Tibial nerve (tissue), 4 donors: ENCODE measurements at places on chromosomes 12 and 14. TPM values are rescaled to one million over a fixed set of nuclear protein-coding genes. Genes with fewer than 3 reads are reported as not detected.
A peak's percentile ranks its signal among the peaks of the same experiment; 100 is the strongest.

Gene LTA4H
- 46.9 TPM for total RNA-seq

Gene RERGL
- 6.3 TPM for total RNA-seq

Gene DPPA3
- not detected for total RNA-seq

Gene TAS2R50
- 0.84 TPM for total RNA-seq

Gene HOXC11
- 0.63 TPM for total RNA-seq

Gene NINJ2
- total RNA-seq, result 17.7 TPM

Gene EIF2S3B
- not detected for total RNA-seq

DNA sequence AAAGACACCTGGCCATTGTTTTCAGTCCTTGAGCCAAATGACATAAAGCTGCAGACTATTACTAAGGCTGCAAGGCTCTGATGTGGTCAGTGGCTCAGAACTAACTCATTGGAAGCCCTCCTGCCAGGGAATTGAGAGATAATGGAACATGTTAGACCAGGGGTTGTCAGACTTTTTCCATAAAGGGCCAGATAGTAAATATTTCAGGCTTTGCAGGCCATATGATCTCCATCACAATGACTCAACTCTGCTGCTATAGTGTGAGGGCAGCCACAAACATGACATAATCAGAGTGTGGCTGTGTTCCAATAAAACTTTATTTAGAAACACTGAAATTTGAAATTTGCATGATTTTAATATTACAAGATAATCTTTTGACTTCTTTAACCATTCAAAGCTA lies 140.3 kb downstream of the TMEM30B start:
- H3K36me3 ChIP-seq, result no peaks in the 10 kb centered on the region
- peaks cover 4% of the 10 kb centered on the region for H3K4me1 ChIP-seq
- no peak overlapping the region for H3K27ac ChIP-seq
- H3K27me3 ChIP-seq, result no peaks in the 10 kb centered on the region
- H3K4me3 ChIP-seq, result no peak overlapping the region

GRCh38 chr12:6078398-6079096 lies 45.9 kb downstream of the VWF start:
- peaks cover 17% of the 10 kb centered on the region for H3K4me1 ChIP-seq
- no peak overlapping the region for H3K27ac ChIP-seq
- no peak for DNase-seq

GRCh38 chr14:63174760-63175191 lies 29.5 kb upstream of the RHOJ start:
- no peaks in the 10 kb centered on the region for H3K27me3 ChIP-seq
- peak overlapping the region; percentile 44 for H3K27ac ChIP-seq
- no peak overlapping the region for H3K4me3 ChIP-seq
- no peaks in the 10 kb centered on the region for H3K4me1 ChIP-seq
- DNase-seq, result peak; percentile 59

DNA sequence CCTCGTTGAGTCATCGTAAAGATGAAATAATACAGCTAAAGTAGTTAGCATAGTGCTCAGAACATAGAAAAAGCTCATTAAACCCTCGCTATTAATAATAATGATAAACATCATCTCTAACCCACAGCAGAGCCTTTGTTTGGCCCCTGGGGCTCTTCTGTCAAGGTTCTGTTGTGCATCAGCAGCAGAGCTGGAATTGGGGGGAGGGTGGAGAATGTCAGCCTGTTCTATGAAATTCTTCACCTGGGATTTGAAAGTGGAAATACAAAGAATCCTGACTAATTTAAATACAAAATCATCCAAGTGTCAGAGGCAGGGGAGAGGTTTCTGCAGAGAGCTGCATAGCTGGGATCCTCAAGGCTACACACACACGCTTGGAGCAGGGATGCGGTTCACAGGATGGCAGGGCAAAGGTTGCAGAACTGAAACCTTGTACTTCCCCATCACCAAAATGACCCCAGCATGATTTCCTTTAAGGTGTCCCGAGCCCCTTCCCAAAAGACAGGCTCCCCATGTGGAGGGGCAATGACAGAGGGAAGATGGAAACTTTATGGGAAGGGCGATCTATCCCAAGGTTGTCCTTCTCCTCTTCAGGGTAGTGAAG lies 71.8 kb downstream of the DAD1 start:
- DNase-seq, result no peak
- no peaks in the 10 kb centered on the region for H3K36me3 ChIP-seq
- H3K27ac ChIP-seq, result no peak overlapping the region
- peaks cover 22% of the 10 kb centered on the region for H3K4me1 ChIP-seq

DNA sequence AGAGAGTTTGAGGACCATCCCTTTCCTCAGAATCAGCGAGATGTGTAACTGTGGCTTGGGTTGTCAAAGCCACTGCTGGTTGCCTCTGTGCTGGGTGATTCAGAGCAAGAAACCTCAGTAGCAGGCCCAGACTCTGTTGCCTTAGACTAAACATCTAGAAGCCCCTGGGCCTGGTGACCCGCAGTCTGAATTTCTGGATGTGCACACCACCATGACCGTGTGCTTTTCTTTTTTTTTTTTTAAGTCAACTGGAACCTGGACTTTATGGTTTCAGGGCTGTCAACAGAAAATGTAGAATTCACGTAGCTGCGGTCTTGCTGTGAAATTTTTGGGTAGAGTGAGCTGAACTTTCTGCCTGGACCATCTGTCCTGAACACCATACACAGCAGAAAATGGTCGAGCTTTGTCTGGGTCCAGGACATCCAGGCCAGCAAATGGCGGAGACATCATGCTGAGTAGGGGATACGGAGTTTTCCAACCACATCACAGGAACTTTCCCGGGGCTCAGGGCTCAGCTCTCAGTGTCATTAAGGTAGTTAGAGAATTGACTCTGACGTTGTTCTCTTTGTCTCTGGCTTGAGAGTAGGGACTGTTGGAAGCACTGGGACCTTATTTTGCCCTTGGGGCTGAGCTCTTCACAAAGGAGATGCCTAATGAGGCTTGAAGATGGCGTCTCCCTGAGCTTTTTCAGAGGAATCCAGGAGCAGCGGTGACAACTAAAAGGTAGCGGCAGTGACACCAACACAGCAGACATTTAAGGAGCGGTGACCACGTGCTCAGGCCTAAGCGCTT lies 23.0 kb upstream of the BATF start:
- DNase-seq, result no peak
- H3K27me3 ChIP-seq, result no peaks in the 10 kb centered on the region
- H3K36me3 ChIP-seq, result no peaks in the 10 kb centered on the region
- H3K27ac ChIP-seq, result no peak overlapping the region

DNA sequence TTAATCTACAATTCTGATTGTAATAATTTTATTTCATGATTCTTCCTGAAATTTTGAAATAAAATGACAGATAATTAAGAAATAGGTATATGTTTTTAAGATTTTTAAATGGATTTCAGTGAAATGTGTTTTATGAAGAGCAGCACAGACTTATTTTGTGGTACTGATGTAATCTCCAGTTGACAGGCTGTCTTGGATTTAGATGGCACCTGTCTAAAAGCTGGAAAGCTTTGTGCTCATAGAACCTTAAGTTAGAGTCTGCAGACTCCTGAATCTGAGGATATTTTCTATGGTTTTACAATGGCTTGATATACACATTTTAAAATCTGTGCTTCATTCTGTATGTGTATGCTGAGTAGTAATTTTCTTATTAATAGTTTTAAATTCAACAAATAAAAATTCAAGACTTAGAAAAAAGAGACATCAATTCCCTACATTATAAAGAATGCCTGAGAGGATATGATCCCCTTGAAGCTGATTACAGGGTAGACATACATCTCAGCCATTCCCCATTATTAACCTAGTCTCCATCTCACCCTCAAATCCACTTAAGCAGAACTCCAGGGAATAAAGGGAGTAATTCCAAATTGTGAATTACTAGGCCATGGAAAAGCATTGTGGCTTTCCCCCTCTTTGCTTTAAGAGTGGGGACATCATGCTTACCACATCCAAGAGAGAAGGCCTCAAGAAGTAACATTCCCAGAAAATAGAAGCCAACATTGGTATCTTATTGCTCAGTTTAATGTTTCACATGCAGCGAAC lies 33.7 kb upstream of the ACSS3 start:
- no peaks in the 10 kb centered on the region for H3K36me3 ChIP-seq
- H3K4me1 ChIP-seq, result no peaks in the 10 kb centered on the region
- H3K27me3 ChIP-seq, result no peaks in the 10 kb centered on the region
- no peak overlapping the region for H3K4me3 ChIP-seq

GRCh38 chr14:105409364-105409763 lies 10.3 kb upstream of the MTA1 start:
- DNase-seq, result no peak
- H3K27me3 ChIP-seq, result peaks cover 25% of the 10 kb centered on the region
- no peak overlapping the region for H3K27ac ChIP-seq
- H3K4me1 ChIP-seq, result peaks cover 11% of the 10 kb centered on the region
- H3K36me3 ChIP-seq, result no peaks in the 10 kb centered on the region

- no peak overlapping the region for H3K4me3 ChIP-seq
- peak; percentile 28 for DNase-seq
- no peaks in the 10 kb centered on the region for H3K27me3 ChIP-seq
Observed at GRCh38 chr12:89346741-89347324, 5.5 kb downstream of the DUSP6 start.

GRCh38 chr12:95227818-95228356 lies 10.3 kb downstream of the VEZT start:
- DNase-seq, result no peak
- H3K4me1 ChIP-seq, result peaks cover 65% of the 10 kb centered on the region
- H3K36me3 ChIP-seq, result peaks cover 13% of the 10 kb centered on the region
- H3K27me3 ChIP-seq, result no peaks in the 10 kb centered on the region
- no peak overlapping the region for H3K27ac ChIP-seq

- no peaks in the 10 kb centered on the region for H3K36me3 ChIP-seq
- DNase-seq, result no peak
- no peaks in the 10 kb centered on the region for H3K4me1 ChIP-seq
Observed at GRCh38 chr12:25121916-25122315, 73.0 kb downstream of the DNAI7 start.

DNA sequence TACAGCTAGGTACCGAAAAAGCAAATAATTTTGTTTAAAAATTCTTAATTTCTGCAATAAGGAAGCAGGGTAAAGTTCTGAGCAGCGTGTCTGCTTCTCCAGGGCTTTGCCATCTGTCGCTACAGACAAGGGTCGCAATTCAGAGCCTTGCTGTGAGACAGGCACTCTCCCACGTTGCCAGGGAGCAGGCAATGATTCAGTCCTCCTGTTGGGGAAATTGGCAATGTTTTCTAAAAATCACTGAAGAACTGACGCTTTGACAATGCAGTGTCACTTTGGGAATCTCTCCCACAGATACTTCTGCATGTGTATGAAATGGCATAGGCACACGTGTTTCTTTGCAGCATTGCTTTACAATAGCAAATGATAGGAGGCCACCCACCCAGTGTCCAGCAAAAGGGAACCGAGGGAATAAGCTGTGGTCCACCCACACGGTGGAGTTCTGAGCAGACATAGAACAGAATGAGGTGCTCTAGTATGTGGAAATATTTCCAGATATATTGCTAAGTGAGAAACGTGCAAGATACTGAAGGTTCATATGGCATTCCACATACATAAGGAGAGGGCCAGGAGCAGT lies 16.0 kb upstream of the HIP1R start:
- H3K4me3 ChIP-seq, result no peak overlapping the region
- H3K4me1 ChIP-seq, result no peaks in the 10 kb centered on the region
- no peaks in the 10 kb centered on the region for H3K36me3 ChIP-seq
- DNase-seq, result no peak
- H3K27me3 ChIP-seq, result no peaks in the 10 kb centered on the region

- no peaks in the 10 kb centered on the region for H3K27me3 ChIP-seq
- H3K4me1 ChIP-seq, result peaks cover 59% of the 10 kb centered on the region
- no peak for DNase-seq
- peak overlapping the region; percentile 89 for H3K27ac ChIP-seq
Observed at GRCh38 chr12:55718015-55718414, 2.2 kb downstream of the BLOC1S1 start.

DNA sequence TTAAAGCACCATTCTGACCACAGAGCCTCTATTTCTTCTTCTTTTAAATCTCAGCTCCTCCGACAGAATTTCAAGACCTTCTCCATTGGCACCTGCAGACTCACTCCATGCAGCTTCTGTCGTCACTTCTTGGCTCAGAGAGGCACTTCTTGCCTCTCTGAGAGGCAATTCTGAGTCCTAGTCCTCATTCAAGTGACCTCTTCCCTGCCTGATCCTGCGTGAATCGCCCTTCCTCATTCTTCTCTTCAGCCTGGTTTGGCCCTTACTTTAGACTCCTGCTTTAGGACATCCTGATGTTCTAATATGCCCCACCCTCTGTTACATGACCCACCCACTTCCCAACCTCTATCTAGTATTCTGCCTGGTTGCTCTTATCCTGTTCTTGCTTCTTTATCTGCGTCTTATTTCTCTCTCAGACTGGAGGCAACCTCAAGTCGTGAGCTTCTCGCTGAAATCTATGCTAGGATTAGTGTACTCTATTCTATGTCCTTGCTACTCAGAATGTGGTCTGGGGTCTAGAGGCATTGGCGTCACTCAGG lies 55.6 kb upstream of the CISTR start:
- H3K4me1 ChIP-seq, result no peaks in the 10 kb centered on the region
- no peaks in the 10 kb centered on the region for H3K27me3 ChIP-seq
- H3K36me3 ChIP-seq, result no peaks in the 10 kb centered on the region
- no peak for DNase-seq
- H3K27ac ChIP-seq, result no peak overlapping the region
- H3K4me3 ChIP-seq, result no peak overlapping the region

- no peak overlapping the region for H3K27ac ChIP-seq
- H3K4me1 ChIP-seq, result no peaks in the 10 kb centered on the region
- no peaks in the 10 kb centered on the region for H3K27me3 ChIP-seq
- H3K4me3 ChIP-seq, result no peak overlapping the region
- no peak for DNase-seq
Observed at GRCh38 chr14:53380867-53381225, 227.7 kb upstream of the DDHD1 start.

GRCh38 chr12:79267580-79267979 lies 403.0 kb downstream of the SYT1 start:
- H3K27me3 ChIP-seq, result no peaks in the 10 kb centered on the region
- H3K4me1 ChIP-seq, result no peaks in the 10 kb centered on the region
- H3K36me3 ChIP-seq, result no peaks in the 10 kb centered on the region
- no peak overlapping the region for H3K27ac ChIP-seq

GRCh38 chr14:31781578-31781977 lies 220.4 kb downstream of the NUBPL start:
- no peak overlapping the region for H3K27ac ChIP-seq
- DNase-seq, result no peak
- no peaks in the 10 kb centered on the region for H3K36me3 ChIP-seq

DNA sequence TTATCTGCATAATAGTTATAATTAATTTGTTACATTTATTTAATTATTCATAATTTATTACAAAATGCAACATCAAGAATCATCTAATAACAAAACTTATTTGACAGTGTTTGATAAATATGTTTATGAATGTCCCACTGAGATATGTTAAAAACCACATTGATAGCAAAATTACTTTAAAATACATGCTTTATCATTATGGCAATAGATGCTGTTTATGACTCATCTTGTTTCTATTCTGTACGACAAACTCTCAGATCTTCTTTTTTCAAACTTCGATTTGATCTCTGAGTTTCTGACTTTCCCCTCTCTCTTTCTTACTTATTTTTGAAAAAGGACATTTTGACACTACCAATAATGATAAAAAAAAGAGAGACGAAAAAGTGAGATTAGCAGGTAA lies 56.8 kb upstream of the LRRK2 start:
- no peaks in the 10 kb centered on the region for H3K27me3 ChIP-seq
- no peak overlapping the region for H3K4me3 ChIP-seq
- H3K36me3 ChIP-seq, result no peaks in the 10 kb centered on the region
- DNase-seq, result no peak
- no peak overlapping the region for H3K27ac ChIP-seq
- no peaks in the 10 kb centered on the region for H3K4me1 ChIP-seq

- DNase-seq, result no peak
- no peak overlapping the region for H3K4me3 ChIP-seq
- H3K27me3 ChIP-seq, result no peaks in the 10 kb centered on the region
- H3K36me3 ChIP-seq, result peaks cover 99% of the 10 kb centered on the region
Observed at GRCh38 chr14:75096959-75097358, 27.5 kb downstream of the ZC2HC1C start.

- no peaks in the 10 kb centered on the region for H3K36me3 ChIP-seq
- no peaks in the 10 kb centered on the region for H3K27me3 ChIP-seq
- H3K4me1 ChIP-seq, result no peaks in the 10 kb centered on the region
- no peak overlapping the region for H3K27ac ChIP-seq
Observed at GRCh38 chr14:57078054-57078453, 190.7 kb downstream of the EXOC5 start.
